ENCODE measurements at places on chromosomes 1 and 21. TPM values are rescaled to one million over a fixed set of nuclear protein-coding genes. Genes with fewer than 3 reads are reported as not detected.

GRCh38 chr1:2523191-2523890, 3.1 kb downstream of the PANK4 start:
- no peak for DNase-seq

- DNase-seq: no peak
Observed at GRCh38 chr1:66563094-66563800, 29.3 kb downstream of the SGIP1 start.

GRCh38 chr21:34011660-34012059, 61.7 kb upstream of the MRPS6 start:
- DNase-seq: no peak

DNA sequence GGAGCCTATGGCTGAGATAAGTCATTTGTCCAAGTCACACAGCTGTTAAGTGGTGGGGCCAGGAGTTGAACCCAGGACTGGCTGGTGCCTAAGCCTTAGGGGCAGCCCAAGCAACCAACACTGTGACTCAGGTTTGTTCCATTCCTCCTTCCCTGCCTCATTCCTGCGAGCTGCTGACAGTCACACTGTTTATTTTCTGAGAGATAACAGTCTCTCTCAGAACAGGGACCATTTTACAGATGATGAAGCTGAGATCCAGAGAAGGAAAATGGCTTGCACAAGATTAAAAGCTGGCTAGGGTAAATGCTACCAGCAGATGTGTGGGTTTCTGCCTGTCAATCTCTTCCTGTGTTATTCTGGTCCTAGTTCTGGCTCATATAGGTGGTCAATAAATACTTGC, 24.3 kb upstream of the TCEA3 start:
- DNase-seq: no peak

DNA sequence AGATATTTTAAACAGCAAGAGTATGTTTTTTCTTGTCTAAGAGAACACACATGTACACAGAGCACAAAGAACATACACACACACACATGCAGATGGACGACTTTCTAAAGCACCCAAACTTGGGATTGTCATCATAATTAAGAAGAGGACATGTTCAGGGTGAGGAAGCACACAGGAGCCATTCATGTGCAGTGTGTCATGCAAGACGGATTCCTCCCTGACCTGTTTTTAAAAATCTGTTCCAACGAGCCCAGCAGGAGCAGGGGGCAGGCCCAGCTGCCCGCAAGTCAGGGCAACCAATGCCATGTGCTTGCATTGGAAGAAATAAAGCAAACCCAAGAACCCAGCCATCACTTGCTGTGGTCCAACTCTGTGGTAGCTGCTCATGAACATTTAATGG, 167.3 kb upstream of the ZNF644 start:
- DNase-seq: no peak

- no peak for DNase-seq
Observed at GRCh38 chr1:109134423-109134822, 20.5 kb downstream of the ELAPOR1 start.

DNA sequence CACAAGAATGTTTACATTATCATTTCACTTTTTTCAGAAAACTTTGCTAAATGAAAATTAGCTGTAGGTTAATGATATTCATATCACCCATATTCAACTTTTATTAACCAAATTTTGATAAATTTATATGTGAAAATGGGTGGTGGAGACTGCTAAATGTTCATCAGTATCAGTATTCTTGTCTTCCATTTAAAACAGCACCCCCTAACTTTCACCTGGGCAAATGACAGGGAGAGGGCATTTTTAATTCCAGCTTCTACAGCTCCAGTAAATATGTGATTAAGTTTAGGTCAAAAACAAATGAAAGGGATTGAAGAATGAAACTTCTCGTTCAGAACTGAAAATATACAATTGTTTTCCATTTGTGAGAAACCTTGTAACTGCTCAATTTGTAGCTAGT, 722.2 kb downstream of the KCNT2 start:
- DNase-seq: no peak

The EXO5 gene
- 3.6 TPM for total RNA-seq

The NID1 gene
- 49.7 TPM for total RNA-seq

The SRP9 gene
- total RNA-seq: 136 TPM
